ENCODE measurements at places on chromosomes 7 and 10.

DNA sequence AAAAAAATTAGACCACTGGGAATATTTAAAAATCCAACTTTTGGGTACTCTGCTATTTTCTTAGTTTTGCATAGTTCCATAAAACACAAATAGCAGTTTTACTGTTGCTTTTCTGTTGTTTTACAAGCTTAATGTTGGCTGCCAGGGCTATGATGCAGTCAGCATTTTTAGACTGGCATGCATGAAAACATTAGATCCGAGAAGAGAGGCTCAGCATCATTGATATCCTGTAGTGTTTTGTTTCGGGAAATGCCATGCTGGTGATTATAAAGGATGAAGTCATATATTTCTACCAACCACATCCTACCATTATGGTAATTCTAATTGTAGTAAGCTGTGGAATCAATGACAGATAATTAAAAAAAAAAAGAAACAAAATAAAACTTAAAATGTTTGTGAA lies 104.6 kb downstream of the MBL2 start:
- no peak for DNase-seq

DNA sequence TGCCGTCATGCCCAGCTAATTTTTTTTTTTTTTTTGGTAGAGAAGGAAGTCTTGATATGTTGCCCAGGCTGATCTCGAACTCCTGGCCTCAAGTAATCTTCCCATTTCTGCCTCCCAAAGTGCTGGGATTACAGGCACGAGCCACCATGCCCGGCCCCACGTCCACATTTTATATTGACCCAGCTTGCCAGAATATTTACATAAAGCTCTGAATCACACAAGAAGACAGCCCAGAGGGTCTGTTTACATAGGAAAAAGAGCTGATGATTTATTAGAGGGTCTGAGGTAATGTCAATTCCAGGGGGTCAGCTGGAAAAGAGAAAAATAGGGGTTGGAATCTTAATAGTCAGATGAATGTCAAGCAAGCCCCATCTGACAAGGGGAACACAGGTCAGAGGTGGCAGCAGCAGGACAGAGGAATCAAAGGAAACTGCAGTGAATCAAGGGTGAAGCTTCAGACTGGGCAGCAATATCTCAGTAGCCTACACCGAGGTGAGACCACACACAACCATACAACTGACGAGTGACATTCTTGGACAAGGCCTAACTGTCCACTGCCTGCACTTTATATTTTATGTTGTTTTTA lies 15.8 kb upstream of the SLF2 start:
- no peak for DNase-seq

GRCh38 chr7:137879357-137880158 lies 32.8 kb upstream of the DGKI start:
- DNase-seq: no peak

- no peak for DNase-seq
These were observed 106.6 kb downstream of the EXOC4 start for GRCh38 chr7:133359449-133359848.

- DNase-seq: no peak
These were observed 112.4 kb downstream of the CDK6 start for GRCh38 chr7:92723943-92724342.

GRCh38 chr7:155352753-155353115 lies 55.1 kb downstream of the INSIG1 start:
- no peak for DNase-seq

- DNase-seq: no peak
These were observed 5.8 kb downstream of the TAS2R39 start for GRCh38 chr7:143188994-143189393.

GRCh38 chr10:129500617-129501339 lies 33.7 kb downstream of the MGMT start:
- DNase-seq: no peak

- no peak for DNase-seq
These were observed 364.2 kb downstream of the AUTS2 start for GRCh38 chr7:69962186-69963065.

DNA sequence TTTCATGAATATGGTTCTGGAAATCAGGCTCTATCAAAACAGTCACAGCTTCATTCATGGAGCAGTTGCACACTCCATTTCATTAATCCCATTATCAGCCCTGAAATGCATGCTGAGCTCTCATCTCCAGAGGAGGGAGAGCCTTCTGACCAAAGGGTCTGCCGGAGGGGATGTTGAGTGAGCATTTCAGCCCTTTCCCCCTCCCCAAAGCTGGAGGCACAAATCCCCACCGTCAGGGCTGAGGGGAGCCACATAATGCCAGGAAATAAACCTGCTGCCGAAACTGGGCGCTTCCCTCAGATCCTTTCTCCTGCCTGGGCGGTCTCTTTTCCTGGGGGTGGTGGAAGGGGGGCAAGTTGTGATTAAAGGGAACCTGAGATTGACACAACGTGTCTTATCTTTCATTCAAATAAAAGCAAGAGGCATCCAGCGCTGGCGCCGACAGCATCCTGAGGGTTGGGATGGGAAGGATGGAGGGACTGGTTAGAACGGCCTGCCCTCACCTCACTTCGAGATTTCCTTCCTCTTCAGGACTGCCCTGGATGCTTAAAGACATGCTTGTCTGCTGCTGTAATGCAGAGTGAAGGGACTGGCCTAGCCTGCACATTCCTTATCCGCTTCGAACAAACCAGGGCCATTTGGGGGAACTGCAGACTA lies 71.6 kb downstream of the TLL2 start:
- no peak for DNase-seq

DNA sequence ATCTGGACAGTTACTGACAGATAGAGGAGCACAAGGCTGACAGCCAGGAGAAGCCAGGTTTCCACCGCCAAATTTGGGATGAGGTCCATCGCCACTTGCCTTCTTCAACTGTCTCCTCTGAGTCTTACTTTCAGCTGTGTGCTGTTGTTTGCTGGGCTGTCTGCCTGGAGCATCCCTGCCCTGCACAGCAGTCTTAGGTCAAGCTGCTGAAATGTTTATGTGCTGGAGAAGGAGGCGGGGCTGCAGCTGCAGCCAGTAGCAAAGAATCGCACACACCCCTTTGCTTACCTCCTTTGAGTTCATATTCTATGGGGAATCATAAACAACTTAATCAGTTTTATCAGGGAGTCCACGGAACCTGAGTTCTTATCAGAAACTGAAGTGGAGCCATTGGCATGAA lies 20.1 kb upstream of the CYP3A5 start:
- no peak for DNase-seq

DNA sequence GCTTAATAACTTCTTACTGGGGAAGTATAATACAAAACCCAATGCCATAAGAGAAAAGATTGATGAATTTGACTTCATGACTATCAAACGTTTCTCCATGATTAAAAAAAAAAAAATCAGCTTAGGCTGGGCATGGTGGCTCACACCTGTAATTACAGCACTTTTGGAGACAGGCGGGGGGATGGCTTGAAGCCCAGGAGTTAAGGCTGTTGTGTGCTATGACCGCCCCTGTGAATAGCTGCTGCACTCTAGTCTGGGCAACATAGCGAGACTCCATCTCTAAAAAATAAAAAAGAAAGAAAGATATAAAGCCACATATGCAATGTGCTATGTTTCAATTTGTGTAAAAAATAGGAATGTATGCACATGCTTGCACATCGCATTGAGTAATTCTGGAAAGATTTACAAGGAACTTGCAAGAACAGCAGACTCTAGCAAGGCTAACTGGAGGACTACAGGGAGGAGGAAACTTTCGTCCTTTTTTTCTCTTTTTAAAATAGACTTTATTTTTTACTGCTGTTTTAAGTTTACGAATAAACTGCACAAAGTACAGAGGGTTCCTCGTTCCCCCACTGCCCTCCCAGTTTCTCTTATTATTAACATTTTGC lies 10.3 kb upstream of the RARRES2 start:
- DNase-seq: no peak
